Stimulated activated naive B cell treated with anti-CD40 and anti-IgM and Interleukin-4, amounts not matched to agents 10 μg/mL and 1 μg/mL and 100 μg/mL, for 72 hours (primary cell): ENCODE measurements at places on chromosomes 16 and 17.

GRCh38 chr16:29158785-29159184 is 173.9 kb downstream of the LAT start:
- H3K4me3 ChIP-seq, result no peak overlapping the region
- peaks cover 48% of the 10 kb centered on the region for H3K36me3 ChIP-seq
- no peak for DNase-seq
- peaks cover 3% of the 10 kb centered on the region for H3K4me1 ChIP-seq
- H3K27me3 ChIP-seq, result no peaks in the 10 kb centered on the region

DNA sequence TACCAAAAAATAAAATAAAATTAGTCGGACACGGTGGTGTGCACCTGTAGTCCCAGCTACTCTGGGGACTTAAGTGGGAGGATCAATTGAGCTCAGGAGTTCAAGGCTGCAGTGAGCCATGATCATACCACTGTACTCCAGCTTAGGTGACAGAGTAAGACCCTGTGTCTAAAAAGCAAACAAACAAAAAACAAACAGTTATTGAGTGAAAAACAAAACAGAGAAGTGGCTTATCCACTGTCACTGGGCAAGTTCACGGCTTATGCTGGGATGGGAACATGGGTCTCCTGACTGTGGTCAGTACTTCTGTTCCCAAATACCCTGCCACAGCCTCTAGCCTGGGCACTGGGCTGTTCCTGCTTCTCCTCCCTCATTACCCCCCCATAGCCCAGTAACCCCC is 9.5 kb upstream of the GRN start:
- peaks cover 3% of the 10 kb centered on the region for H3K27me3 ChIP-seq
- H3K4me3 ChIP-seq, result no peak overlapping the region
- no peak overlapping the region for H3K27ac ChIP-seq
- no peaks in the 10 kb centered on the region for H3K36me3 ChIP-seq

- H3K36me3 ChIP-seq, result no peaks in the 10 kb centered on the region
- H3K27ac ChIP-seq, result no peak overlapping the region
- DNase-seq, result no peak
Observed at GRCh38 chr16:20650400-20651166, 46.9 kb downstream of the ACSM1 start.

DNA sequence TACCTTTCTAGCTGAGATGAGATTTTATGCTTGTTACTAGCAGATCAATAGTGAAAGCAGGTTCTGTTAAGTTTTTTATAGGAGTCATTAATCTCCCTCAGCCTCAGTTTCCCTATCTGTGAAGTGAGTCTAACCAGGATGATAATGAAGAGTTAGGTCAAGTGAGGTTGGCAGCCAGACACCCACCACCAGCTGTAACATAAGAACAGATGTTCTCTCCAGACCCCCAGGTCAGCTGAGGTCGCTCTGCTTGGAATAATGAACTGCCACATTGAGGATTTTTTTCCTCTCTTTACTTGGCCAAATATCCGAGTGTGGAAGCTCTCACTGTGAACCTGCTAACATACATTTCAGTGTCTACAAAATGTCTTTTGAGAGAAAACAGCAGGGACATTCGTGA is 389.6 kb downstream of the WWOX start:
- no peak overlapping the region for H3K4me3 ChIP-seq
- no peaks in the 10 kb centered on the region for H3K4me1 ChIP-seq
- H3K27me3 ChIP-seq, result no peaks in the 10 kb centered on the region
- H3K27ac ChIP-seq, result no peak overlapping the region
- no peaks in the 10 kb centered on the region for H3K36me3 ChIP-seq

GRCh38 chr17:76597156-76598003 is 11.7 kb upstream of the ST6GALNAC2 start:
- H3K36me3 ChIP-seq, result no peaks in the 10 kb centered on the region
- H3K4me1 ChIP-seq, result no peaks in the 10 kb centered on the region
- DNase-seq, result no peak

GRCh38 chr16:67184995-67185650 is 1.4 kb upstream of the MATCAP1 start:
- peaks cover 14% of the 10 kb centered on the region for H3K4me1 ChIP-seq
- DNase-seq, result peak; percentile 76
- peak overlapping the region; percentile 88 for H3K4me3 ChIP-seq
- H3K27me3 ChIP-seq, result peaks cover 20% of the 10 kb centered on the region
- no peaks in the 10 kb centered on the region for H3K36me3 ChIP-seq

DNA sequence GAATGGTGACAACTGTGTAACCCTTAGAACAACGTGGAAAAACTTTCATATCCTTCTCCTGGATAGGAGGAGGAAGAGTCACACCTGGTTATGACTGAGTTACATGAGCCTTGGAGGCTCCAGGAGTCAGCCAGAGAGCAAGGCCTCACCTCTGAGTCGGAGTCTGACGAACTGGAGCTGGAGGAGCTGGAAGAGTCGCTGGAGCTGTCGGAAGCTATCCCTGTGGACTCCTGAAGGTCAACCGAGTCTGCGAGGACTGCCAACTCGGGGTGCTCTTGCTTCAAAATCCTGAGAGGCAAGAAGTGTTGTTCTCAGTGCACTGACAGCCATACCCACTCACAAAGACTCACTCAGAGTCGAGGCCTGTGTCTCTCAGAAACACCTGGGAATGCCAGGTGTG is 6.2 kb downstream of the JMJD6 start:
- peaks cover 40% of the 10 kb centered on the region for H3K4me1 ChIP-seq
- H3K27ac ChIP-seq, result no peak overlapping the region
- DNase-seq, result no peak
- peaks cover 53% of the 10 kb centered on the region for H3K36me3 ChIP-seq
- no peak overlapping the region for H3K4me3 ChIP-seq
